IPS-NIHi11 (cell line): ENCODE measurements at places on chromosomes 2 and 18.

GRCh38 chr2:199315299-199316179 is 142.2 kb downstream of the SATB2 start:
- peak; percentile 47 for DNase-seq

DNA sequence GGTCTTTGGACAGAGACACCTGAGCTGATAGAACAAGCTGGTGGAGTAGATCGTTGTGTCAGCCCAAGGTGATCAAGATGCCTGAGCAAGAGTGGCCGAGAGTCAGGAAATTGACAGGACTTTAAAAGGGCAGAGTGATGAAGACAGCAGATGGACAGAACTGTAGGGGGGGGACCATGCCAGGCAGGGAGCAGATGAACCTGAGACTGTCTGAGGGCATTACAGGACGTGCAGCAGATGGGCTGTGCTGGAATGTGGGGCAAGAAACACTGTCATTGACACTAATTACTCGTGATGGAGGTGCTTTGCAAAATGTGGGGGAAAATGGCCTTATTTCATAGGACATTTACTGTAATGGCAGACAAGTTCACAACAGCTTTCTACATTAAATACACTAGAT is 225.0 kb downstream of the THSD7B start:
- DNase-seq = no peak

DNA sequence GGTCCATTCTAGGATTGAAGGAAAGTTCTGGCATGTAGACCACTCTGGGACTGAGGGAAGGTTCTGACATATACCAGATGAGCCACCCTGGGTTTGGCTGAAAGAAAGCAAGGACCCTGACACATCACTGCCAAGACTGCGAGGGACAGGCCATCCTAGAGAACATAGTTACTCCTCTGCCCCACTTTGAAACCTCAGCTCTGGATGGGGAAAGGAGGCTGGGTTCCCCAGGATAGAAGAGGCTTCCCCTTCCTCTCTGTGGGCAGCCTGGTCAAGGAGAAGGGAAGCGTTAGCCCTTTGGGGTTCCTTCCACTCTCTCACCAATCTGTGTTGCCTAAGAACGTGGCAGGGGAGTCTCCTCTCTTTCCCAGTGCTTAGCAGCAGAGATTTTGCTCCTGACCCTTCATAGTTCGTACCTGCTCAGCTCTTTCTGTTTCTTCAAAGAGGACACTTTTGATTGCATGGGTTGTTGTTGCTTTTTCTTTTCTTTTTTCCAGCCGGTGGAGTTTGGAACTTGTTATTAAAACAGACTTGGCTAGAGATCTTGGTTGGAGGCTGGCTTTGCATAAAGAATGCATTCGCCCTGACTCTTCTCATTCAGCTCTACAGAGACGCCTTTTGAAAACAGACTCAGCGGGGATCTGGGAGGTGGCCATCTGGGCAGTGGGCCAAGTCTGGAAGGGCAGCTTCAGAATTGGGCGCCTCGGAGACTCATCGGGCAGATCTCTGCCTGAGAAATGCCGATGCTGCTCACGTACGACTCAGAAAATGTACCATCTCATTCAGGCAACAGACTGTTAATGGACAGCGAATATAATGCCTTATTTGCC is 166.1 kb downstream of the CLIP4 start:
- DNase-seq = peak; percentile 61

- DNase-seq = no peak
These were observed 4.8 kb downstream of the GCFC2 start for GRCh38 chr2:75705921-75706320.

- DNase-seq = no peak
These were observed 99.8 kb upstream of the NEUROD1 start for GRCh38 chr2:181780047-181780651.

GRCh38 chr2:222295368-222296062 is 3.3 kb downstream of the PAX3 start:
- DNase-seq = no peak

GRCh38 chr2:62870966-62871365 is 165.5 kb downstream of the EHBP1 start:
- no peak for DNase-seq

DNA sequence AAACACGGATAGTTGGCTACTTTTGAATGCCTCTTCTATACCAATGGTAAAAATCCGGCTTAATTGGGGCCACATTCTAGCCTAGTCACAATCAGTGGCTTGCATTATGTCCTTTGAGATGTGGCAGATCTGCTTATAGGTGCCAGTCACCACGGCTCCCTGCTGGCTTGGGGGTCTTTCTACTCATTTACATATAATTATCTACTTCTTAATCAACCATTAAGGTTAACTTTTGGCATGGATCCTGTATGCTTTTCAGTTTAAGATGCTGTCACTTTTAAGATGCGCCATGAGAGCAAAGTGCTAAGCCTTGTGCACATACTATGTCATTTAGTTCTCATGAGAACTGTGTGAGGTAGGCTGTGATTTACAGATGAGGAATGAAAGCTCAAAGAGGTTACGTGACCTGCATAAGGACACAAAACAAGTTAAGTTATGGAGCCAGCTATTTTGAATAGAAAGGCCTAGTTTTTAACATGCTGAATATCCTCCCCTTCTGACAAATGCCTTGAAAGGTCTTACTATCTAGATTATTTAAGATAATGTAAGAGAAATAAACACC is 4.1 kb downstream of the NEDD4L start:
- no peak for DNase-seq

- DNase-seq = no peak
These were observed 514.8 kb upstream of the MYT1L start for GRCh38 chr2:2845806-2846315.

DNA sequence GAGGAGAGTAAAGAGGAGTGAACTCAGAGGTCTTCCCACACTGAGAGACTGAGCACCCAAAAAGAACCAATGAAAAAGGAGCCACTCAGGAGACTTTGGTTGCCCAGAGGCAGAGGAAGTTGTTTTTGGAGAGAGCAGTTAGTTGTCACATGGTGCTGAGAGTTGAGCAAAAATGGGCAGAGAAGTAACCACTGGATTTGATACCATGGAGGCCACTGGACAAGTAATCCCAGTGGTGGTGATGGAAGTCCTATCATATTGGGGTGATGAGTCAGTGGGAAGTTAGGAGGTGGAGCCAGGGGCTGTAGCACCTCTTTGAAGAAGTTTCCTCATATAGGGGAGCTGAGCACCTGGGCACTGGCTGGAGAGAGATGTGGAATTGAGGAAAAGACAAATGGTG is 235.8 kb downstream of the TPGS2 start:
- no peak for DNase-seq

GRCh38 chr2:33426666-33427231 is 49.7 kb upstream of the RASGRP3 start:
- no peak for DNase-seq

- DNase-seq = no peak
These were observed 1.7 kb upstream of the LCLAT1 start for GRCh38 chr2:30445266-30445821.

- DNase-seq = no peak
These were observed 72.7 kb downstream of the KCNG2 start for GRCh38 chr18:79870301-79871025.

DNA sequence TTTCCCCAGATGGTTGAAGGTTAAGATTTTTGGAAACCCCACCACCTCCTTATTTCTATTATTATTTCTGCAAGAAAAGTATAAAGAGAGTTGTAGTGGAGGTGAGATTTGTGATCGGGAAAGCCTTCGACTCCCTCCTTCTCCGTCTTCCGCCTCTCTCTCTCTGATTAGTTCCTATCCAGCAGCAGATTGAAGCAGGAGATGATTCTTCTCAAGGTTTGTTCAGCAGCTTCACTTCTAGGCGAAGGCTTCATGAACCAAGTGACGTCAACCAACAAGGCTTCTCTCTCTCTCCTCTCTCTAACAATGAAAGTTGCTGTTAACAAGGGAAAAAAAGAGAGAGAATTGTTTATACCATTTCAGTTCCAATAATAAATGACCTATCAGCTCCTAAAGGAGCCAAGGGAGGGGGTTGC is at the start of gene BAZ2B:
Gene BAZ2B (minus strand): TSS at position 263 of the 416 bp plus-strand sequence. CDS start 137,829 bp downstream, outside the sequence.
- peak; percentile 26 for DNase-seq

DNA sequence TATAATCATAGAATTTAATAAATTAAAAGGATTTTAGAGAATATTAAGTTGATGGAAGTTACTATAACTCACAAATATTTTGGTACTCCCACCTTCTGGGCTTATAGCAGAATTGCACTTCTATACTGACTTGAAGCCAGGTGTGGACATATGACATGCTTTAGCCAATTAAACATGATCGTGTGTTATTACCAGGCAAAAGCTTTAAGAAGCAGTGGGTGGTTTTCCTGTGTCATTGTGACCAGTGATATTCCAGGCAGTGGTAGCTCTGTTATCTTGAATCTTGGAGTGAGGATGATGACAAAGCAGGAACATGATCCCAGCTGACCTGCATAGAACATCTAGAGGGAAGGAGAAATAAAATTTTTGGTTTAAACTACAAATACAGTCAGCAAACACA is 370.9 kb upstream of the ZEB2 start:
- DNase-seq = peak; percentile 21

DNA sequence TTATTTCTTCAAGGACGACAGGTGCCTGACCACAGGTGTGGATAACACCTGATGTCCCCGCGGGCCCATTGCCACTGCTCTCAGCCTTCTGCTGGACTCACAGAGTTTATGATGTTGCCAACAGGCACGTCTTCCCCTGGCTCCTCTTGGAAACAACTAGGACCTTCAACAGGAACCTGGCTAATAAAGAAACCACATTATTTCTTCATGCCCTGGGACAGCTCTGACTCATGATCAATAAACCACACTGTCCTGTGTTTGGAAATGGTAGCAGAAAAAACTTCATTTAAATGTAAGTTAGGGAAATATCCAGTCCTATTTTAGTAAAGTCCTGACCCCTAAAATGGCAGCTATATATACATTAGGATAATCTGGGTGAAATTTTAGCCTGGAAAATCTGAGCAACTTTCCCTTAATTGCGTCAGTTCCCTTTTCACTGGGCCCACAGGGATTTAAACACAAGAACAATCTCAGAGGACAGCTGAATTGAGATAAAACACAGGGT is 158.9 kb downstream of the VAPA start:
- DNase-seq = no peak

DNA sequence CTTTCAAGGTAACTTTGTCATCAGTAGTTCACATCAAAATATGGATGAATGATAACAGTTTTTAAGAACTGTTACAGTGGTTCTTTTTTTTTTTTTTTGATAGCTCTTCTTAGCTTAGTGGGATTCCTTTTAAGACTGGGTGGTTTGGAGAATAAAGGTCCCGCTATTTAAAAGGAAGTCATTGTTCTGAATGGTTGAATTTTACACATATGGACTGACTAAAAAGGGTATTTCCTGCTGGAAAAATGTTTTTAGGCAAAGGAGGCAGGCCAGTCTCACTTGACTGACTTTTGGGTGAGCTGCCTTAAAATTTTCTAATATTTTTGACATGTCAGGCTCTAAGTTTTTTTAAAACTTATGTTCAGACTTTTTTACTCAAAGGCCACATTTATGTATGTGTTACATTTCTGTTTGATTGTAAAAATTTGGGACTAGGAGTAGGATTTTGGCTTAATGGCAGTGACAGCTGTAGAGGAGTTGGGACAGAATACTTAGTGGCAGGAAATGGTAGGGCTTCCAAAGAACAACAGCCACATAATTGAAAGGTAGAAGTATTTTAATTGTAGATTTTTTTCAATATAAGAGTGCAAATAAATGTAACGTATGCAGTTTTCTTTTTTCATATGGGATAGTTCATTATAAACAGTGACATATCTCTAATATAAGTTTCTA is 13.7 kb downstream of the VAPA start:
- no peak for DNase-seq

GRCh38 chr2:11377928-11378545 is 33.6 kb upstream of the ROCK2 start:
- DNase-seq = no peak

GRCh38 chr2:70957798-70958197 is 20.6 kb upstream of the ANKRD53 start:
- DNase-seq = no peak

DNA sequence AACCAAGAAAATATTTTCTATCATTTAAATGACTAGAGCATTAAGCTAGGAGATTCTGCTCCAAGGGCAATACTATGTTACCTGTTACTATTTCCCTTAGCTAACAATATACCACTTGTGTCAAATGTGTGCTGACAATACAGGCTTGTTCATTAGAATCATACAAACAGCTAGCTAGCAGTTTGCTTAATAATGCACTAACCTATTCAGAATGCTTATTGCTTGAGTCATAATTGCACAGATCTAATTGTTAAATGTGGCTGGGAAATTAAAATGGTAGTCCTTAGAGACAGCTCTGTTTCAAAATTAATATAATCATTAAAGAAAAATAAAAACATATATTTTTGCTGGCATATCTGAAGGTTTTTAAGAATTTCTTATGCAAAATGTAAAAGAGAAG is 344.2 kb downstream of the ERBB4 start:
- no peak for DNase-seq

DNA sequence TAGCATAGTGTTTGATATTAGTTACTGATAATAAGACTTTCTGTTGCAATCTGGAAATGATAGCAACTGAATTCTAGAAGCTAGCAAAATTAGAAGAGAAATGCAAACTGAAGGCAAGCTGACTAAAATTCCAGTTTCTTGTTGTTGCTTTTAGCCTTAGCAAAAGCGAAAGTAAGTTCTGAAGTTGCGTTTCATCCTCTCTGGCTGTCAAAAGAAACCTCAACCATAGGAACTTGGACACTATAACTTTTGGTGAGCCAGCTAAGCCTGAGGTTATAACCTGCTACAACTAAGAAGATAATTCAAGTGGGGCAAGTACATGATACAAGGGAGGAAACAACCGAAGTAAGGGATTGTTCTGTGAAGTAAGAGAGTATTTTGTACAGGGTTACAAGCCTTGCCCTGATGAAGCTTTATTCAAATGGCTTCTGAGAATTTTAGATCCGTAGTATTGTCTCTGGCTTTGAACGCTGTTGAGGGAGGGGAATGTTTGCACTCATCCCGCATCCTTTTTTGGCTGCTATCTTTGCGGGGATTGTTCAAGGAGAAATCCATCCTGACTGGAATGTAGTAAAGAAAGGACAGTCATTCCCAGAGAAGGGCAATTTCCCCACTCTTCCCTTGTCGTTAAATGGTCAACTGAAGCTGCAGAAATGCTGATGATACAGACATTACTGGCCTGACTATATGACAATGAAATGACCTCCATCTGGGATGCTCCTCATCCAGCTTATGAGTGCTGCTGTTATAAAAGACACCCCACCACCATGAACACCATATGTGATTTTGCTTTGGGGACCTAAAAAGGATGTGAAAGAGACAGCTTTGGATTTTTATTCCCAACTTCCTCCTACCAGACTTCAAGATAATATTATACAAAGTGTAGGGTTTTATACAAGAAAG is 7.0 kb upstream of the TMX3 start:
- DNase-seq = no peak
